Right lobe of liver (tissue), 6 donors: ENCODE measurements at places on chromosomes 12 and 14.

GRCh38 chr14:23536494-23536893, 15.1 kb downstream of the ZFHX2 start:
- no peak for DNase-seq

GRCh38 chr14:54420478-54421142, 20.6 kb downstream of the CNIH1 start:
- DNase-seq: no peak

DNA sequence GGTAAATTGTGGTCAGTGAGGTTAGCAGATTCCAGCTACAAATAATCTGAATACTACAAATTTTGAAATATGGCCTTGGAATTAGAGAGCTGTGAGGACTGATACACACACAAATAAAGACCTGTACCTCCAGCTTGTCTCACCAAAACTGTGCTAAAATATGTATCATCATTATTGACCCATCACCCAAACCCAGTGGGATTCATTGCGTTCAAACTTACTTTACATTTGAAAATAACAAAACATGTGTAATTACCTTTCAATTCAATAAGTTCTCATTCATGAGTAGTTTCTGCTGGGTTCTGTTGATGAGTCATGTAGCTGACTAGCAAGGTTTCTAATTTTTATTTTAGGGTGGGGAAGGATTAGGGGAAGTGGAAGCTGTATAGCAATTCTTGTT, 170.9 kb downstream of the MSRB3 start:
- DNase-seq: no peak

GRCh38 chr14:93096691-93097322, 18.9 kb downstream of the ITPK1 start:
- no peak for DNase-seq

DNA sequence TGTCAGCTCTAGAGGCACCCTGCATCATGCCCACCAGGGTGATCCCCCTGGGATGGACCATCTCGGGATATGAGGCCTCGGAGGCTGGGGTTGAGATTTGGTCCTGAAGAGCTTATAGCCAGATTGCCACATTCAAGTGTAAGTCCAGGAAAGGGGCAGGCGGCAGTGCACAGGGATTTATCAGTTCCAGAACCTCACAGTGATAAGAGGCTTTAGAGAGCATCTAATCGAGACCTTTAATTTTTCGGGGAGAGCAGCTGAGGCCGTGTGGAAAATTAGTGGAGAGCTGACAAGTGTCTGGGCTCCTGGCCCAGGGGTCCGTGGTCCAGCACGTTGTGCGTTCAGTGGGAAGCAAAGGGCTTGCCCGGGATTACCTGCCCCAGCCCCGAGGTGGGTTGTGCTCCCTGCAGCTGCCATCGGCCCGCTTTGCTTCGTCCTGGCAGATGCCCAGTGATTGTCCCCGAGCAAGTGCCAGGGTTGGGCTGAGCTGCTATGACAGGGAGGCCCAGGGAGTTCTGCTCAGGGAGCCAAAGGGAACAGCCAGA, 52.1 kb downstream of the C14orf132 start:
- DNase-seq: peak; percentile 30

GRCh38 chr12:100391856-100392255, 35.0 kb downstream of the SLC17A8 start:
- peak; percentile 56 for DNase-seq

- no peak for DNase-seq
Observed at GRCh38 chr14:65349100-65349499, 63.4 kb upstream of the FUT8 start.

GRCh38 chr12:130367003-130367402, 29.3 kb downstream of the PIWIL1 start:
- no peak for DNase-seq

- no peak for DNase-seq
Observed at GRCh38 chr12:118743896-118744700, 237.2 kb upstream of the SRRM4 start.

DNA sequence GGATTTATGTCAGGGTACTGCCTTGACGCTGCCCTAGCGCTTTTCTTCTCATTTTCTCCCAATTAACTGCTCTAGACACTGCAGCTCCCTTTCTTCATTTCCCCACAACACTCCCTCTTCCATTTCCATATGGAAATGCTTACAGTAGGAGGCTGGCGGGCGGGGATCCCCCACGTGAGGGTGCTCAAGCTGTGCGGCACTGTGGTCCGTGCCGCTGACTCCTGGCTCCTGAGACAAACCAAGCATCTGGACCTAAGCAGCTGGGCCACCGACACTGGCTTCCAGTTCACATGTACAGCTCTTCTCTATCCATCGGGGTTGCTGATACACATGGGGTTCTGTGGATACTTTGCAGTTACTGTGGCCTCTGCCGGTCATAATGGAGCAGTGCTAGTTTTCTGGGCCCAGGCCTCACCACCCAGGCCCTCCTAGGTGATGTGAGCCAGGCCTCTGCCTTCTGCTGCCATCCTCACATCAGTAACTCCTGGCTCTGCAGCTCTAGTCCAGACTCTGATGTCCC, 20.2 kb downstream of the TCHP start:
- no peak for DNase-seq

DNA sequence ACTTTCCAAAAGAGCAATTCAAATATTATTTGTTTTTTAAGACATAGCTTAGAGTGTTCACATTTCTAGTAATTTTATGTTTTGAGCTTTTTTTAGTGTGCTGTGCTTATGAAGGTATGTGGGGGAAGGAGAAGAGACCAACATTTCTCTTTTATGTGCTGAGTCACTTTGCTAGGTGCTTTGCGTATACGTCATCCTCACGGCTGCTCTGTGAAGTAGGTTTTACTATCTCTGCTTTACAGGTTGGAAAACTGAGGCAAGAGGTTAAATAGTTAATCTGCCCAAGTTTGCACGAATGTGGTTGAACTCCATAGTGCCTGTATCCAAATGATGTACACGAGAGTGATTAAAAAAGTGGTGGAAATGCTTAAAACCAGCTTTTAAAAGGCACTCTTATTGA, 75.9 kb downstream of the AEBP2 start:
- no peak for DNase-seq

DNA sequence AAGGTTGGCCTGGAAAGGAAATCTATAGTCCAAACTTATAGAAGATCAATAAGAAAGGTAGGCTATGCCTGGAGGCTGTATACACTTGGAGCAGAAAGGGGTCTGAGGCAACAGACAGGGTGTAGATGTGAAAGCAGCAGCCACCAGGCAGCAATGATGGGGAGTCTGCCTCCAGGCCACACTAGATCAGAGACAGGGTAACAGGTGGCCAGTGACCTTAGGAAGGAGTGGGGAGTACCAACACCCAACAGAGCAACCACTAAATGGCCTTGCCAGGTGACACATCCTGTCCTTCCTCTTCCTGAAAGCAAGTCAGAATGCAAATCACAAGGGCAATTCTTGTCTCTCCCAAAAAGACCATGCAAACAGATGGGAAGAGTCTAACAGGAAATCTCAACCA, 46.4 kb upstream of the NID2 start:
- DNase-seq: no peak

GRCh38 chr12:49868952-49869815, 26.3 kb upstream of the BCDIN3D start:
- peak; percentile 45 for DNase-seq

- DNase-seq: no peak
Observed at GRCh38 chr12:94405413-94406116, 54.1 kb downstream of the CEP83 start.

DNA sequence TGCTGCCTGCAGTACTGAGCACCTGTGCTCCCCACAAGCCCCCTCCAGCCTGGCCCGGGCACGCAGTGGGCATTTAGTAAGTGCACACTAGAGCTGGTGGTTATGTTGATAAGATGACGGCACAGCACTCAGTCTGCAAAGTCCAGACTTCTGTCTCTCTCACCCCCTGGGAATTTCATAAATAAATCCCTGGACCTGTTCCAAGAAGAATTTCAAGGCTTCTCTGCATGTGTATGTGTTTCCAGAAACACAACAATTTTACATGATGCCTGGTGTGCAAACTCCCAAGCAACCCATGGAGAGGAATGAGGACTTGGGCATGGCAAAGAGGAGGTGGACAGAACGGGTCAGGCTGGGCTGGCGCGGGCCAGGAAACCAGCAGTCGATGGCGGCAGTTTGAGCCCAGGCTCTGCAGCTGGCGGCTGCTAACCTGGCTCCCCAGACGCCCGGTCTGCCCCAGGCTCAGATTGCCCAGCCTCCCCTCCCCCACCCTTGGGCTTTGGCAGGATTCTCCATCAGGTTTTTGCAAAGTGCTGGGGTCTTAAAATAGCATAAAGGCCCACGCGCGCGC, 10.4 kb upstream of the ACVR1B start:
- DNase-seq: no peak

DNA sequence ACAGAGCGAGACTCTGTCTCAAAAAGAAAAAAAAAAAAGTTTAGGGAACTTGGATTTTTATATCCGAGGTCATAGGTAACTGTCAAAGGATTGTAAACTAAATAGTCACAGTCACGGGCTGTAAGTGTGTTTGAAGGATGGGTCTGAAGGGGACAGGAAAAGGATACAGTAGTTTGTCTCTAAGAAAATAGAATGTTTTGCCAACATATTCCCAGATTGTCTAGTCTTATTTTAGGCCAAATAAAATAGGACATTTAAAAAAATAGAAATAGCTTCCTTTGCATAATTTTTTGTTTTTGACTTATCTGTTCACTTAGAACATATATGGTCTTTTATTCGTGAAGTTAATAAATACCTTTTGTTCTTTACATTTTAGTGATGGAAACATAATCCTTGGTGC, 24.2 kb upstream of the REP15 start:
- DNase-seq: no peak

DNA sequence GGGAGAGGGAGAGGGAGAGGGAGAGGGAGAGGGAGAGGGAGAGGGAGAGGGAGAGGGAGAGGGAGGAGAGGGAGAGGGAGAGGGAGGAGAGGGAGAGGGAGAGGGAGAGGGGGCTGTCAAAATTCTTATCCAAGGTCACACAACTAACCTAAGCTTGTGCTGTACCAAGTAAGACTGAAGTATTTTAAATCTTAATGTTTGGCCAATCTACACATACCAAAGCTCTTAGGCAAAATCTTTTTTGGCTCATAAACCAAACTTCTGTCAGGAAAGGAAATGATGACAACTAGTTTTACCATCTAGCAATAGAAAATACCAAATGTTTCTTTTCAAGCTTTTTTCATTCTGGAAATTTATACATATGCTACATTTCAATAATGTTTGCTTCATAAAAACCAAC, 33.8 kb downstream of the CCDC38 start:
- no peak for DNase-seq

- DNase-seq: no peak
Observed at GRCh38 chr14:31785574-31785973, 224.4 kb downstream of the NUBPL start.

GRCh38 chr12:12745576-12746211, 28.5 kb downstream of the CDKN1B start:
- DNase-seq: no peak

GRCh38 chr12:51432921-51433320, 8.3 kb downstream of the SLC4A8 start:
- no peak for DNase-seq

- DNase-seq: no peak
Observed at GRCh38 chr12:40648519-40648918, 43.7 kb upstream of the CNTN1 start.

DNA sequence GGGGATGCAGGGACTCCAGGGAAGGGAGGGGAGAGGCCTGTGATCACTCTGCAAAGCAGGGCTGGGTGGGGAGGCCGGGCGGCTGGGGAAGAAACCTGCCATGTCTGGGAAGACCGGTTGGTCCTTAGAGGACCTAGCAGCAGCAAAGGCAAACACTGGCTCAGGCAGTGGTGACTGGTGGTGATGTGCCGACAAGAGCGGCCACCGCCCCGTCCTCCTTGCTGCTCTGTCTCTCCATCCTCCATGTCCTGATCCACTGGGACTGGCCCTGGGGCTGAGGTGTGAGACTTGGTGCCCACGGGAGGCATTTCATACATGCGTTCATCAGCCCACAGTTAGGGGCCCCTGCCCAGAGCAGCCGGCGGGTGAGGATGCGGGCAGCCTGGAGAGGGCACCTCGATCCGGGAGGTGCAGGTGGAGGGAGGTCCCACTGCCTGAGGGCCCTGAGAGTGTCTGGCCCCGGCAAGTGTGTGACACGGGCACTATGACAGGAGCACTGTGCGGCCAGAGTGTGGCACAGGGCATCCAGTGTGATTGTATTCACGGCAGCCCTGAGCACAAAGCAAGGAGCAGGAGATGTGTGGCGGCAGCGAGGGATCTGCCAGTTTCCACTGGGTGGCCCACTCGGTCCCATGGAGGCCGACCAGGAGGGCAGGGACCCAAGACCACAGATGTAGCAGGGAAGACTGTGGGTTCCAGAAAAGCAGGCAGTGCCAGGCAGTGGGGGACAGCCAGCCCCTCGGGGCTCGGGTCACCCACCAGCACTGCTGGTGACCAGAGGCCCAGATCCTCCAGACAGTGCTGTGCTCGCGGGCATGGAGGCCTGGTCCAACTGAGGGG, 13.9 kb downstream of the ANKRD9 start:
- no peak for DNase-seq

DNA sequence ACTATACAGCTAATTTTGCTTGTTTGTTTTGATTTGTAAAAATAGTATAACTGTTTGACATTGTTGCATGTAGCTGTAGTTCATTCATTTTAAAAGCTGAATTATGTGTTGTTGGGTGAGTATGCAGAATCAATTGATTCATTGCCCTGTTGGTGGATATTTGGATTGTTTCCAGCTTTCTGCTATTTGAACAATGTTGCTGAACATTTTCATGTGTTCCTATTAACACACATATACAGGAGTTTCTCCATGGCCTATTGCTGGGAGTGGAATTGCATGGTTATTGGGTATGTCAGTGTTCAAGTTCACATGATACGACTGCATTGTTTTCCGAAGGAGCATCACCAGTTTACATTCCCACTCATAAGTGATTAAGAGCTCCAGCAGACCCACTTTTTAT, 75.3 kb downstream of the SRGAP1 start:
- DNase-seq: no peak

- no peak for DNase-seq
Observed at GRCh38 chr14:75861161-75861621, 120.6 kb downstream of the TGFB3 start.
